NCI-H1417 treated with DMSO at 0.1 percent for 48 hours (cell line): ENCODE measurements at places on chromosomes 1 and 21.

DNA sequence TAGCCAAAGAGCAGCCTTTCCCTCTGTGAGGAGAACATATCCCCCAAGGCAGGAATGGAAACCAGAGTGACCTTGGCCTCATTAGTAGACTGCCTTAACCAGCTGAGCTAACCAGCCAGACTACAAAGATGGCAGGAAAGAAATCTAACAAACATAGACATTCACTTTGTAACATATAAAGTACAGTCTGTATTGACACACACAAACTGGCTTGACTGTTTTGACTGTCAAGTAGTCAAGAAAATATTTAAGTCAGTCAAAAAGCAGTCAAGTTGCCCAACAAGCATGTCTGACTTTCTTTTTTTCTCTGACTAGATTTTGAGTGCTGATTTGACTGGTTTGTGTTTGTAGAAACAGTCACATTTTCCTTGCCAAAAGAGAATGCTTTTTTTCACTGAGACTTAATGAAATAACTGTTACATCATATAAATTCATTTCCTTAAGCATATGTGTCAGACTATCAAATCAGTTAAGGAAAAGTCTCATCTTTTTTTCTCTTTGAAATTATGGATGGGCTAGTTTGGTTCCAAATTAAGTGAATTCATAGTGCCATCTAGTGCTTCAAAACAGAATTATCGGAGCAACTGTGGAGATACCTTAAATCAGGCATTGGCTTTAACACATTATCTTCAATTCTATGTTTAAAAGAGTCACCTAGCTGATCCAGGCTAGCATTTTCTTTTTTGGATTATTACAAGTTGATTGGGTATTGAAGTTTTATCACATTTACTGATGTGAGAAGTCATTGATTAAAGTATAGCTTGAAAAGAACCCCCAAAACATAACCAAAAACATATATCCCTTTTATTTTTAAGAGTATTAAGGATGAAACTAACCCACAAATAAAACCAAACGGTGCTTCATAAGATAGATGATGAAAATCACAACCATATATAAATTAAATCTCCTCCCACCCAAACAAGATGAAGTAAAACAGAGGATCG lies 75.0 kb downstream of the ATP6V1G3 start:
- peak; percentile 10 for DNase-seq

DNA sequence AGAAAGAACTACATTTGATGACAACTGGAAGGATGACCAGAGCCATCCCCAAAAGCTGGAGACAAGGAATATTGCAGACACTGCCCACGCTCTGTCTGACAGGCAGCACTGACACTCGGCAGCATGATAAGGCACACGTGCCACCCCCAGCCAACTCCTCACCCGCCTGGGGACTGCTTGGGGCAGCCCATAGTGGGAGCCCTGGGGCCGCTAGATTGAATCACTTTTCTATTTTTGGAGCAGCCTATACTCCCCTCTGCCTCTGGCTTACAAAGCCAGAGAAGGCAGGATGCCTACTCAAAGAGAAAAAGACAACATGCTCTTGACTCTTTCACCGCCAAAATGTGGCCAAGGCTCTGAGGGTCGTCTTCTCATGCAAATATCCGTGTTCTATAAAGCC lies 1.3 kb downstream of the SMG5 start:
- DNase-seq = no peak

- DNase-seq = peak; percentile 2
Measured at GRCh38 chr1:237851210-237851845, 39.4 kb downstream of the ZP4 start.

DNA sequence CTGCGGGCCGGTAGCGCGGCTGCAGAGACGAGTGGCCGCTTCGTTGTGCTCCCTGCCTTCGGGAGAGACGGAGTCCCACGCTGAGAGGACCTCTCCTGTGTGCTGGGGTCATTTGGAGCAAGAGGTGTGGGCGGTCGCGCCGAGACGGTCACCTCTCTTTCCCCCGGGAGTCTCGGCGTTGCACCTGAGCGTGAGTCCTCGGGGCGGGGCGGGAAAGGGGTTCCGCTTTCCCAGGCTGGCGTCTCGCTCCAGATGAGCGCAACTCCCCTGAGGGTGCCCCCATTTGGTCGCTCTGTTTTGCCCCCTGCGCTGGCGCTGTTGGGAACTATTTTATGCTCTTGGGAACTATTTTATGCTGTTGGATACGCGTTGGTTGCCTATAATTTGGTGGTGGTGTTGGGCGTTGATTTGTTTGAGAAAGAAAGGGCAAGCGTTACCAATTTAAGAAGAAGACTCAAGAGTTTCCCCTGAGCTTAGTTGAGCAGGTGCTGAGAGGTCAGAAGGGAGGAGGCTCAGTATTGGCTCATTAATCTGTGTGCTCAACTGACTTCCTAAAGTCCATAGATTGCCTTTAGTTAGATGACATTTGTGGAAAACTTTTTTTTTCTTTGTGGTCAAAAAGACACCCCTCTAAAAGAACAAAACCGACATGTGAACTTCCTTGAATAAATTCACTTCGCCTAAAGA lies 683 bp downstream of the LRRC8B start:
- peak; percentile 28 for DNase-seq

DNA sequence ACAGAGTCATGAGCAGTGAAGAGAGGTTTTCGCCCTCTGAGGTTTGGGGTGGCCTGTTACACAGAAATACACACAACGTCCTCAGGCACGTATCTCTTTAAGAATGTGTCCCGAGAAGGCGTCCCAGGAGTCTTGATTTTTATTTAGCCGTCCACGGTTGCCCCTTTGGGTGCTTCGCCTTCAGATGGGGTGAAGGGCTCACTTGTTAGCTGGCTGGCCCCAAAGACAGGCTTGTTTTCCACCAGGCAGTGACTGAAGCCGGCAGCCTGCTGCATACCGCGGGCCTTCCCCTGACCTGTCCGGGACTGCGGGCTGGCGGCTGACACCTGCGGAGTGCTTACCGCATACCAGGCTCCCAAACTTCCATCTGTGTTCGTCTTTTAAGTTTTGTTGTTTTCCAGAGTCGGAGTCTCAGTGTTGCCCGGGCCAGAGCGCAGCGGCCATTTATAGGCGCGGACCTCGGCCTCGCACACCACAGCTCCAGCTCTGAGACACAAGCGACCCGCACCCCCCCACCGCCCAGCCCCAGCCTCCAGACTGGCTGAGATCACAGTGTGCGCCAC lies 1.6 kb upstream of the ADARB1 start:
- no peak for DNase-seq

- DNase-seq = no peak
Measured at GRCh38 chr1:70583522-70583921, 172.5 kb downstream of the CTH start.

DNA sequence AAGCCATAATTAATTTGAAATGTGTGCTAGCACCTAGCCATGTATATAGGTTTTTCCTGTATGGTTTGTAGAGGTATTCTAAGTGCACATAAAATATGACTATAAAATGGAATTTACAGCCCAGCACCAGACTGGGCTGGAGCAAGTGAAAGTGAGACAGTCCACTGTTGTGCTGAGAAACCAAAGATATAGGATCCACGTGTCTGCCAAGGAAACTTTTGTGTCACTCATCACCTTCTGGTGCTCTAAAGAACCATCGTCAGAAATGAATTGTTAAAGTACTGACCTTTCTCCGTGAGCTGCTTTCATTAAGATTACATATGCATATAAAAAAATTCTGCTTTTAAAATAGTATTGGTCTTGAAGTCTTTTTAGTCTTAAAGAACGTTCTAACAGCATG lies 141.0 kb upstream of the ZC3H11B start:
- DNase-seq = no peak

DNA sequence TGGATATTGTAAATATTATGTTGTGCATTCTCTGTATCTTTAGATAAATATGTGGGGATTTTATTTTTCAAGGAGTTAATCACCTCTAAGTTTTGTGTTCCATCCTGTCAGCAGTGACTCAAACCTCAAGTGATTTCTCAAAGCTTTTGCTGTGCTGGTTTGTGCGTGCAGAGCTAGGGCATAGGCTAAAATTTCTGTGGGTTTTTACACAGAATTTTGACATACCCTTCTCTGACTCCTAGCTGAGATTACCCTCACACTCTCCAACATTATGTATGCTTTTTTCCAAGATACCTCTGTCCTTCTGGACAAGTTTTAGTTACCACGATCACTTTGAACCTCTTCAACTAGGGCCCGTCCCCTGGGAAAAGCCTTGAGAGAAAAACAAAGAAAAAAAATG lies 384.9 kb downstream of the NCAM2 start:
- no peak for DNase-seq

DNA sequence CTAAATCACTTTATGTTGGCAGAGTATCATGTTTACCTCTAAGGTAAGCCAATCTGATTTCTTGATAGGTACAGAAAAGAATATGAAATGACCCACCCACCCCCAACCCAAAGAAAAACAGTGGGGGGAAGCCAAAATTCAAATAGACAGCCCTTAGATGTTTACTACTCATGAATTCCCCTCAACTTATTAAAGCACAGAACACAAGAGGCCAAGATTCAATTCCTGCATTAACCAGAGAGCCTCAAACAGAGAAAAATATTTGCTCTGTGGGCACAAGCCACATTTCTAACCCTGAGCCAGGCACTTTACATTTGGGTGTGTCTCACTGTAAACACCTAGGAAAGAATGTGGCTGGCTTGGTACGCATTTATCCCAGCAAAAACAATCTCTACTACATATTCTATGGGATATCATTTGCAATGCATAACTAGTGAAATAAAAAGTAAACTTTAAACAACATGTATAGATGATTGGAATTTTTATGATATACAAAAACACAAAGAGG lies 84.3 kb downstream of the PTPN14 start:
- DNase-seq = no peak

DNA sequence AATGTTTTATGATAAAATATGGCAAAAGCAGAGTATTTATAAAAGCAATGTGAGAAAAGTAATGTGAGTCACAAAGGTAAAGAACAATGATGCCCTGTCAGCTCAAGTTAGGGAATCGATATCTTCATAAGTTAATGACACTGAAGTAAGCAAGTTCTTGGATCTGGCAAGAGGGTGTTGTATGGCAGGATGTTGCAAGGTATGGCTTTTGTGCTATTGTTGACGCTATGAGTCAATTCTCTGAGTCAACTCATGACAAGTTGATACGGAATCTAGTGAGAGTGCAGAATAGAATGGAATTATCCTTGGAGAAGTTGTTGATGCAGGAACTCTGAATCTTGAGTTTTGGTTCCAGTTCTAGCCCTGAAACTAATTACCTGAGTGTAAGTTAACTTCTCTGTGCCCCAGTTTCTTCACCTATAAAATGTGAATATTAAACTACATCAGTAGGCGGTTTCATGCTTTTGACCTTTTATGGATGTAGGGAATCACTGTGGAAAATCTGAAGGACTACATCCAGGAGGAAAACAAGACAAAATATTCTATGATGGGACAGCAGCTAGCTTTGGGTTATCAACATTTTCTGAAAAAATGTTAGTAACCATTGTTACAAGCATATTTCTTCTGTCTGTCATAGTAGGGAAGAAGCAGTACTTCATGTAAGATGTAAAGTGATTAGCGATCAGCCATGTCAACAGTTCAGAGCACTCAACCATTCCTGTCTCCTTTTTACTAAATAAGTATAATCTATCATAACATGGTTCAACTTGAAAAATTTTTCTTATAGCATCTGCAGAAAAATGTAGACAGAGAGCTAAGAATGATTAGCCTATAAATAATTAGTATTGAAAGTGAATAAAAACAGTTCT lies 96.9 kb downstream of the ATP6V1G3 start:
- no peak for DNase-seq

- DNase-seq = no peak
Measured at GRCh38 chr1:39301606-39302005, 97.1 kb downstream of the MACF1 start.

DNA sequence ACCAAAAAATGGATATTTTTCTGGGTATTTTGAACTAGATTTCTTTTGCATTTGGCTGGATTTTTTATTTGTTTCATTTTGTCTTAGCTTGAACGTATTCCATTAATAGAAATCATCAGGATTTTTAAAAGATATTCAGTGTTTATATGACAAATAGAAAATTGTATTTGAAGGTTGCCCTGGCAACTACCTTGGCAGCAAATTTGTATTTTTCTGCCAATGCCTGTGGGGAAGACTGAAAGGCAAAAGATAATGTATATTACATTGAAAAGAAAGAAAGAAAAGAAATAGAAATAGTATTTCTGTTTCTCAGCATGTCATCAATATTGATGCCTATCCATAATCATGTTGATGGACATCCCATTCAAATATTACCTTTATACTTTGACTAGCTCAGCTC lies 16.8 kb downstream of the VCAM1 start:
- DNase-seq = no peak

GRCh38 chr1:25623007-25623406 lies 6.4 kb downstream of the MAN1C1 start:
- no peak for DNase-seq

DNA sequence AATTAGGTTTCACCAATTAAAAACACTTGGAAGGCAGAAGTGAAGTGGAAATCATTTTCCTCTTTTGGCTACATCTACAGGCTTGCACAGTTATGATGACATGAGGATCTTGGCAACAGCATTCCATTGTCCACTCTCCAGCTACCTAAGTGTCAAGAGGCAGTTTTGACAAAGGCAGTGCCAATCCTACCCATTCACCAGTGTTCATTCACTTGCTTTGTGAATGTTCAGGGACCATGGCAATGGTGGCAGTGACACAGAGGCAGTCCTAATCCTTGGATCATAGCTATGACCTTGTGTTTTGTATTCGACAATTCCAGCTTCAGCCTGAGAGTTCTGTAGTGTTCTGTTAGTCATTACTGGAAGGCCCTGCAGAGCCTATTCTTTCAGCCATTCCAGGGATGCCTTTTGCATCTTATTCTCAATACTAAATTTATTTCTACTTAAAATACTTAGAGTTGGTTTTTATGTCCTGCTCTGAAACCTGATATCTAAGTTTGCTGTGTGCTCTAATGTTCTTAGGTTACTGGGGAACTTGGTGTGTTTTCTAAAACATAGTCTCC lies 36.7 kb downstream of the CRB1 start:
- DNase-seq = no peak

DNA sequence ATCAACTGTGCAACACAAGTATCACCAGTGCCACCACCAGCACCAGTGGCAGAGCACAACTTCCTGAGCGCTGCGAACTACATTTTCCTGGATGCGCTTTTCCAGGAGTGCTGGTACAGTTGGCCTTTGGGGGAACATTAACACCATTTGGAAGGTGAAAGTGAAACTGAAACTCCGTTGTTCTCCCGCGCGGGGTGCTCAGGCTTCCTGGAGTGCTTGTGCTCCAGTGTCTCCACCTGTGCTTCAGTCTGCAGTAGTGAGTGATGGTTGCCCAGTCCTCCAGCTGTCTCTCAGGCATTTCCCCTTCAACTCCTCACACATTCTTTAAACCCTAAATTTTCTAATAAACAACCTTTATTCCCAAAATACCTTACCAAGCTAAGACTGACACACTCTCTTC lies 187.8 kb downstream of the LRRIQ3 start:
- DNase-seq = no peak

GRCh38 chr1:218665221-218665620 lies 320.1 kb downstream of the TGFB2 start:
- no peak for DNase-seq
